ENCODE measurements at places on chromosomes 5 and 9.

DNA sequence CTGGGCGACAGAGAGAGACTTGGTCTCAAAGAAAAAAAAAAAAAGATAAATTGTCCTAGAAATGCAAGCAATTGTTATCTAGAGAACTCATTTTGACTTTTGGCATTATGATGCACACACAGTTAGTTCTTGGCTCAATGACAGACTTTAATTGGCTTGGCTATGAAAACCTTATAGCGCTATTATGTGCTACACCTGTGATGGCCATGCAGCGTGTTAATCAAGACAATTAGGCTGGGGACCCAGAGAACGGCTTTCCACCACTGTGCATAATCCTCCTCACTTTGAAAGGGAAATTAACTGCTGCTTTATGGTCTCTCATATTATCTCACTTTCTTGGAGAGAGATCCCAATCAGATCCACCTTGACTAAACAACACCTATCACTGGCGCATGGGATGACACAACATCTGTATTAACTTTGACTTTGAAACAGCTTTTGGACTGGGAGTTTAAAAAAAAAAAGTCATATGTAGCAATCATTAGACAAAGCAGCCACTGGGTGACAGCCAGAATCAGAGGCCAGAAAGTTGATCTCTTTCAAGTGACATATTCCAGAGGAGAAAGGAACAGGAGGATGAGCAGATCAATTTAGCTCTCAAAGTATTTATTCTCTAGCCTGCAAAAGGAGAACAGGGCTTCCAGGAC is 132.5 kb downstream of the PPP2R2B start:
- DNase-seq, result no peak

DNA sequence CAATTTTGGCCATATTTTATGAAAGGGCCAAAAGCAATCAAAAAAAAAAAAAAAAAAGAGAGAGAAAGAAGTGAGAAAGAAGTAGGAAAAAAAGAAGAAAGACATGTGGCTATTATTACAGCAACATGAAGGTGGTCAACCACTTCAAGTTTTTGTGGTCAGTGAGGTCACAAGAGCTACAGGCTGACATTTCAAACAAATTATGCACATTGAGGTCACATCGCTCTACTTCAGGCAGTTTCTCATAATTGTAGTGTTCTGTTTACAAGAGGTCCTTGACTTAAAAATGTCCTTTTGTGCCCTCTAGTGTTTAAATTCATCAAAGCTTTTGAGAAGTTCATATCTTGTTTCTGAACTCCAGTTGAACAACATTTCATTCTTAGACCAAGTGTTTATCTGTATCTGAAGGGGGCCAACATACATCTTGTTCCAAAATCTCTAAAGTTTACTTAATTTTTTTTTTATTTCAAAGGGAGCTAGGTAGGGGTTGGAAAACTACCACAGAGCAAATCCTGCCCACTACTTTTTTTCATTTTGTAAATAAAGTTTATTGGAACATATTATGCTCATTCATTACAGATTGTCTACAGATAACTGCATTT is 513.1 kb downstream of the PDE4D start:
- DNase-seq, result no peak

GRCh38 chr5:176473335-176474006 is 25.3 kb downstream of the FAF2 start:
- no peak for DNase-seq

GRCh38 chr9:137320555-137321384 is 18.7 kb upstream of the NRARP start:
- DNase-seq, result peak; percentile 62

DNA sequence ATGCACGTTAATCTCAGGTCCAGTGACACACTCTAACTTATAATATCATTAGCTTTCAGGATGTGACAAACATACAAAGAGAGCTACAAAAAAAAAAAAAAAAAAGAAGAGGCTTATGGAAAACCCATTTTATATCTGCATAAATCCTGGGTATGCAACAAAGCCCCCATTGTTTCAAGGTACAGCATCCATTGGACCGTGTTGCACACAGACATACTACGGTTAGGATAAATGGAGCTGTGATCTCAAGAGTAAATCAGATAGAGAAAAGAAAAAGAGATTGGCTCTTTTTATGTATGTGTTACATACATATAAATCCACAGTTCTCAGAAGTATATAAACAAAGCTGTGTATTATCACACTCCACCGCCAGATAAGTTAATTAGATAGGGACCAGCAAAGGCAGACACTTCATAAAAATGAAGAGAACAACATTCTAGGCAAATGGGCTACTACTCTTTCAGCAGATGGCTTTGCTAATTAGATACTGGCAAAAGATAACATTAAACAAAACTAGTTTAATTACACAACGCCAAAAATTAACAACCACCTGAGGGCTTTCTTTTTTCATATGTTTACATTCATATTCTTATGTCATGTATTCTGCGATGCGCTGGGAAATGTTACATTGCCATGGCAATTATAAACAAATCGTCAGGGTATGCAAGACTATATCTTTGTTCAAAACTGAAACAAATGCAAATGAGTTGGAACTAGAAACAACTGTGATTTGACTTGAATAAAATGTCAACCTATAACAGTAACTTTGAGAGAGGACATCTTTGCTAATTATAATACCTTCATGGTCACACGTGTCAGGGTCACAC is 304.2 kb downstream of the SEMA5A start:
- DNase-seq, result no peak

DNA sequence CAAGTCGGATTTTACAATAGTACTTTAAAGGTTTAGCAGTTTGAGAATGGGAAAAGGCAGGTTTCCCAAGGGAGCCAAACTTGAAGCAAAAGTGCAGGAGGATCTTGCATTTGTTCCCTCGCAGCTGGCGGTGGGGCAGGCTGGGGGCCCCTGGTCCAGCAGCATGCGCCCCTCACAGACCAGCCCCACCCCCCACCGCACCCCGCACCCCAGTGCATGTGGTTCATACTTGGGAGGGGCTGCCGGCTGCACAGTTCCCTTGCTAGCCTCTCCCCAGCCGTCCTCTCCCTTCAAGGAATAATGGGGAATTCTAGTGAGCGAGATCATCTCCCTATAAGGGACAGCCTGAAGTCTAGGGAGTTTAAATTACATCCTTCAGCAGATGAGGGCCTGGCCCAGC is 273.1 kb upstream of the IRX2 start:
- DNase-seq, result peak; percentile 42

DNA sequence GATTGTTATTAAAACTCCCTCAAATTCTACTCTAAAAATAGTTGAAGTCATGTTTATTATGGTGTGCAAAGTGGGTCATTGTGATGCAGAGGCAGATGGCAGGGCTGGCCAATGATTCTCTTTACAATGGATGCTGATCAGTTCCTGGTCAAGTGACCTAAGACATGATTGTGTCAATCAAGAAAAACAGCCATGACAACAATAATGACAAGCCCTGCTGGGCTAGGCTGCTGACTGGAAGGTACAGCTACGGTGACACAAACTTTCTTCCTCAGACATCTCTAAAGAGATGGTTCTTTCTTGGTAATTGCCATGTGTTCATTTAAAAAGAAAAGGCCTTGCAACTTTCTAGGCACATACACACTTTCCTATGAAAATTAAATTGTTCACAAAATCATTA is 3.6 kb downstream of the SLC24A2 start:
- no peak for DNase-seq

Data from ecto neural progenitor cell (in vitro differentiated cells).